ENCODE measurements at places on chromosomes 16 and 17. TPM values are rescaled to one million over a fixed set of nuclear protein-coding genes. Genes with fewer than 3 reads are reported as not detected.

TOX3 gene
- not detected for total RNA-seq

IGF2BP1 gene
- total RNA-seq: 6.7 TPM

NPIPB6 gene
- 1.1 TPM for total RNA-seq

HNF1B gene
- not detected for total RNA-seq

MYL11 gene
- 7,274 TPM for total RNA-seq

ZNF771 gene
- 27.7 TPM for total RNA-seq

KRTAP4-5 gene
- not detected for total RNA-seq

PIK3R6 gene
- not detected for total RNA-seq

SPATA32 gene
- total RNA-seq: not detected

MARCHF10 gene
- not detected for total RNA-seq

MLLT6 gene
- total RNA-seq: 42.7 TPM

CDH1 gene
- 0.11 TPM for total RNA-seq

GCGR gene
- not detected for total RNA-seq

BCAR1 gene
- 104 TPM for total RNA-seq

CAMKK1 gene
- total RNA-seq: 2.6 TPM

- DNase-seq: peak; percentile 62
These were observed 116.1 kb upstream of the METRNL start for GRCh38 chr17:82963104-82963950.

GRCh38 chr17:58309918-58310259 lies 18.7 kb downstream of the TSPOAP1 start:
- no peak for DNase-seq

- no peak for DNase-seq
These were observed 22.2 kb downstream of the SOCS1 start for GRCh38 chr16:11233727-11234376.

DNA sequence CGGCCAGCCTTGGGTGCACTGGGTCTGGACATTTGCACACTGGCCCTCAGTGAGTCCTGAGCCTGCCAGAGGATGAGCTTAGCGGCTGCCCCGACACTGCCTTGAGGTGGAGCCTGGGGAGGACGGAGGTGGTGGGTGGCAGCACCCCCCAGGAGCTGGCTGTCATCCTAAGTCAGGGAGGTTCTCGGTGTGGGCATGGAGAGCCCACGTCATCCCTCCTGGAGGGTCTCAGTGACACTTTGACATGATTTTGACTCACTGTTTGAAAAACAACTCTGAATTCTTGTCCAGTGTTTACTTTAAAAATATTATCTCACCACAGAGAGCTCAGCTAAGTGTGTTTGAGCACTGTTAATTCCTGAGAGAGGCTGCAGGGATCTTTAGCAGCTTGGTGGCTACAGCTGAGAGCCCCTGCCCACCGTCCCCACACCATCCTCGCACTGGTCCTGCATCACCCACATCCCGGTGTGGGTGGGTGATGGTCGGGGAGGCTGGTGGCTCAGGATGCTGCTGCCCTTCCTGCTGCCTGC lies 63.1 kb downstream of the BANP start:
- DNase-seq: no peak

- peak; percentile 23 for DNase-seq
These were observed 2.4 kb upstream of the RBFOX3 start for GRCh38 chr17:79613195-79613772.

- DNase-seq: no peak
These were observed 54.7 kb upstream of the FOXF1 start for GRCh38 chr16:86455640-86456039.

DNA sequence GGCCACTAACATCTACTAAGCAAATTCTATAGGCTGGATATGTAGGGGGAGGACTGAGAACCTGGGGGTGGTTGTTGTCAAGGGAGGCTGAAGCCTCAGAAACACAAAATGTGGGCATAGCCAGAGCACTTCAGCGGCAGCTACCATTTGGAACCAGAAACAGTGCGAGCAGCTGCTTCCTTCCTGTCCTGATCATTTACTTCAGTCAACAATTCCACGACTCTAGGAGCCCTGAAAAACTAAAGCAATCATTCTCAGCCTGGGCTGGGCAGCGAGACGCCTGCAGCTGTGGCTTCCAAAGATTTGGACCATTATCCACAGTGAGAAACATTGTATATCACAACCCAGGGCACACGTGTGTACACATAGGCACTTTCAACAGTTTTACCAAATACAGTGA lies 93.9 kb upstream of the WSCD1 start:
- no peak for DNase-seq

- DNase-seq: peak; percentile 4
These were observed 38.8 kb upstream of the HSBP1 start for GRCh38 chr16:83768986-83769385.

GRCh38 chr16:21159281-21159951 lies 942 bp downstream of the LDAF1 start:
- DNase-seq: no peak

- no peak for DNase-seq
These were observed 3.5 kb upstream of the CDYL2 start for GRCh38 chr16:80807906-80808305.

- DNase-seq: peak; percentile 86
These were observed 25.5 kb upstream of the RFFL start for GRCh38 chr17:35088881-35089585.

DNA sequence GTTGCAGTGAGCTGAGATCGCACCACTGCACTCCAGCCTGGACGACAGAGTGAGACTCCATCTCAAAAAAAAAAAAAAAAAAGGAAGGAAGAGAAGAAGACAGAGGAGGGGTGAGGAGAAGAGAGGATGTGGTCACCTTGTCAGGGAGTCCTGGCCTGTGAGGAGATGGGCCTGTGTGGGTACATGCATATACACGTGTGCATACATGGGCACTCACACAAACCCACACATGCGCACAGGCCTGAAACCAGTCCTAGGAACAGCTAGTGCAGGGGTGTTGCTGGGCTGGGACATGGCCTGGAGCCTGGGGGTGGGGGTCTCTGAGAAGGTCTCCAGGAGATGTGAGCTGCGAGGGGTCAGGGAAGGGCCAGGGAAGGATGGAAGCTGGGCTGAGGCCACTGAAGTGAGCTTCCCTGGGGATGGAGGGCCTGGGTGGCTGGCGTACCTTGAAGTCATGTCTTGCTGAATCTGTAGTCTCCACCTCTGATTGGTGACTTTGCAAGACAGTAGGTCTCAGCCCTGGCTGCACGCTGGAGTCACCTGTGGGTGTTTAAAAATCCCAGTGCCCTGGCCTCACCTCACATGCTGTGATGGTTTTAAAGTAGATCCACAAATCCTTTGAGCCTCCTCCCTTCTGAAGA lies 72.4 kb downstream of the MRM1 start:
- no peak for DNase-seq

DNA sequence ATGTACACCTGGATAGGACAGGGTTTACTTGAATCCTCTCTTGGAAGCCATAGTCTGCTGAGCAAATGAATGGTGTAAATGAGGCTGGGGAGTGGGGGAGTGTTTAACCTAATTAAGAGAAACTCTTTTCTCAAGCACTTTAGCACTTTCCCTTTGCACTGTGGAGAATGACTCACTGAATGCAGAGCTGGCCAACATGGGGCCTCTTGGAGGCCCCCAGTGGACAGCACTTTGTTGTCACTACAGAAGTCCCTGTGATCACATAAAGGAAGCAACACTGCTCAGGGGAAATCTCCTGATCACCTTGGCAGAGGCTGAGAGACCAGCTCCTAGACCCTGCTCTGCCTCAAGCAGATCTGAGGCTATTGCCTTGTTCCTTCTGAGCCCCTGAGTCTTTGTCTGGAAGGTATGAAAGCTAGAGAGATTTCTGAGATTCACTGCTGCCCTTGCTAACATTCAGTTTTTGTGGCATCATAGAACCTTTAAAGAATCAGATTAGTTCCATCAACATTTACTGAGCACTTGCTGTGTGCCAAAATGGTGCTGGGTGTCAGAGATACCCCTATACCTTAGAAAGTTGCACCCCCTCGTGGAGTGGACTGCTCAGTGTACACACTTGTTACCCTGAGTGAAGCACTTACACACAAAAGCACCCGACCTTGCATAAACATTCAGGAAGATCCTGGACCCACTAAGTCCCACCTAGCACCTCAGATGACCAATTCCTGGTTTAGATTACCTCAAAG lies 230.1 kb upstream of the CCL2 start:
- DNase-seq: no peak

DNA sequence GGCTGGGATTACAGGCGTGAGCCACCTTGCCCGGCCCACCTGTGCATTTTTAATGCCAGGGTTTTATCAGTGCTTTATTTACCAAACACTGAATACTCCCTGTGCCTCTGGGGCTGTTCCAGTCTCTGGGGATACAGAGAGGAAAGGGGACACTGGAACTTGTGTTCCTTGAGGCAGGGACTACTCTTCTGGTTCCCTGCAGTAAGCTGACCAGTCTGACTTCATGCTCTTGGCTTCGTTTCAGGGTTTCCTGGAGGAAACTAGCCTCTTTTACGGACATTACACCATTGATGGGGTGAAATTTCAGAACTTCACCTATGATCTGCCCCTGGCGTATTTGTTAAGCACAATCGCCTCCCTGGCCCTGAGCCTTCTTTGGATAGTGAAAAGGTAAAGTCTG lies 37.4 kb upstream of the COQ7 start:
- no peak for DNase-seq

DNA sequence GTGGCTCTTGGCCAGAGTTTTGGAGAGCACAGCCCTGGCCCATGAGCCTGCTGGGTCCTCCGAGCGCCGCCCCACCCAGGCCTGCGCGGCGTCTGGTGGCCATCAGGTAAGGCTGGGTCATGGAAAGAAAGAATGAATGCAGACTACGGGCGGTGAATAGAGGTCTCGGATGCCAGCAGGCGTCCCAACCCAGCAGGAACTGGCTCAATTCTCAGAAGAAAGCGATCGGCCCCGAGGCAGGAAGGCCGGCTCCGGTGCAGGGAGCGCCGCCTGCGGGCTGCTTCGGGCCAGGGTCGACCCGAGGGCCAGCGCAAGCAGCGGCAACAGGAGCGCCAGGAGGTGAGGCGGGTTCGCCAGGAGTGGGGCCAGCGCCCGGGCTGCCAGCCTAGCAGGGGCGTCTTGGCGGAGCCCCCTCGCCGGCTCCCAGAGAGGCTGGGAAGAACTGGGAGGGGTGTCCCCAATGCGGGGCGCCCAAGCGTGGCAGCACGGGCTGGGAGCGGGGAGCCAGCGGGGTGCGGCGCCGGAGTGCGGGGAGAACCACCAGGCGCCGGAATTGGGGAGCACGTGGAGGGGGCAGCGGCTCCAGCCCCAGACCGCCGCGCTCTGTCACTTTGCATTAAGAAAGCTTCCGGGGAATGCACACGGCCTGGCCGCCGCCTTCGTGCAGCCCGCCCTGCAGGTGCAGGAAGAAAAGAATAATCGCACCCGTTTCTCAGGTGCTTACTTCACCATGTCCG lies 7.1 kb upstream of the TMC5 start:
- no peak for DNase-seq

GRCh38 chr16:87836844-87837581 lies 32.3 kb downstream of the SLC7A5 start:
- no peak for DNase-seq

GRCh38 chr17:59839651-59840328 lies 53.0 kb downstream of the TUBD1 start:
- DNase-seq: peak; percentile 67

DNA sequence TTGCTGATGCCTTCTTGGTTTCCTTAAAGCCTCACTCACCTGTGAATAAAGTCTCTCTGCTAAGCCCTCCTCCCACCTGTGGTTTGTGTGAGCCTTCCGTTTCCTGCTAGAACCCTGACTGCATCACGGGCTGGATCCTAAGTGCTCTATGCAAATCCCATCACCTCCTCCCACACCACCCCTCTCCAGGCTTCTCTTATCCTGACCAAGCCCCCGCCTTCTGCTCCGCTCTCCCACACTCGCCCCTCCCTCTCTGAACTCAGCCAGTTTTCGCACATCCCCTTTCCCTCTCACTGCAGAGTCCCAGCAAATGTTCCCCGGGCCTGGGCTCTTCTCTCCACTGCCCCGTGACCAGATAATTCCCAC lies 51.8 kb downstream of the PIMREG start:
- no peak for DNase-seq

DNA sequence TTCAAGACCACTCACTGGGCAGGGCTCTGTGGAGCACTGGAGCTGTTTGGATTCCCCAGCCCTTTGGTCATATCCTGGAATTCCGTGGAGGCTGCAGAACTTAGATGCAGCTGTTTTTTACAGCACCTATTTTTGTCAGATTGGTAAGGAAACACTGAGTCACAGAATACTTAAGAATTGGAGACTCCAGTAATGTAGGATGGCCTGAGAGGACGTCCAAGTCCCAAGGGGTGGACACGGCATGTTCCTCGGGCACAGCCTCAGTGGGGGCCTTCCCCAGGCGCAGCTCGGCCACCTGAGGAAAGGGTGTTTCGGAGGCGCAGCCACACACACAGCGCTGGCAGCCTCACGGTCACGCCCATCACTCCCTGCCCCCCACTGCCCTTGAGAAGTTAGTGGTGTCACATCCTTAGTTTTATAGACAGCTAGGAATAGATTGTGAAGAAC lies 14.8 kb downstream of the PLD6 start:
- peak; percentile 97 for DNase-seq

DNA sequence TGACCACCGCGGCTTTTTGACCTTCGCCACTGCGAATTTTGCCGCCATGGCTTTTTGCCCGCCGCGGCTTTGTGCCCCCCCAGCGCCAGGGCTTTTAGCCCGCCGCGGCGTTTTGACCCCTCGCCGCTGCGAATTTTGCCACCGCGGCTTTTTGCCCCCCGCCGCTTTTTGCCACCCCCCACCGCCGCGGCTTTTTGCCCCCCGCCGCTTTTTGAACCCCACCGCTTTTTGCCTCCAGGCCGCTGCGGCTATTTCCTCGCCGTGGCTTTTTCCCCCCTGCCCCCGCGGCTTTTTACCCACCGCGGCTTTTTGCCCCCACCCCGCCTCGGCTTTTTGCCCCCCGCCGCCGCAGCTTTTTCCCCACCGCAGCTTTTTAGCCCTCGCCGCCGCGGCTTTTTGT lies 134.8 kb upstream of the TP53TG3C start:
- no peak for DNase-seq

- no peak for DNase-seq
These were observed 337.5 kb downstream of the SEC14L1 start for GRCh38 chr17:77478281-77478680.

- DNase-seq: peak; percentile 91
These were observed 5.0 kb upstream of the NPRL3 start for GRCh38 chr16:143456-143855.

GRCh38 chr17:56675876-56676660 lies 82.6 kb downstream of the NOG start:
- no peak for DNase-seq

- no peak for DNase-seq
These were observed 11.5 kb downstream of the ZNF319 start for GRCh38 chr16:57988929-57989328.

DNA sequence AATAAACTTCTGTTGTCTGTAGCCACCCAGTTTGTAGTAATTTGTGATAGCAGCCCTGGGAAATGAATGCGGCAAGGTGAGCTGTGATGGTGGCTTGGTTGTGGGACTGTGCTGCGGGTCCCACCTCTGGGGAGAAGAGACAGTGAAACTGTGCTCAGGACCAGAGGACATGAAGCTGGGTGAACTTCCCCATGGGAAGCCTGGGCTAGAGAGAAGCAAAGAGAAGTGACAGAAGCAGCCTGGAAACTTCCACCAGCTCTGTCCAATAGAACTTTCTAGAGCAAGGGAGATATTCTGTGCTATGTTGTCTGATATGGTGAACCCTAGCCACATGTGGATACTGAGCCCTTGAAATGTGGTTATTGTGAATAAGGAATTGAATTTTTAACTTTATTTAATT lies 51.5 kb upstream of the EMP2 start:
- no peak for DNase-seq

- DNase-seq: no peak
These were observed 536 bp downstream of the TMC6 start for GRCh38 chr17:78127888-78128550.

GRCh38 chr17:35766903-35767510 lies 6.3 kb downstream of the C17orf50 start:
- DNase-seq: peak; percentile 77

- peak; percentile 89 for DNase-seq
These were observed at the start of gene CIAO3 for GRCh38 chr16:740764-741505. CIAO3 (minus strand) TSS chr16:740997; CDS start chr16:740985, 12 bp downstream.
